ENCODE measurements at places on chromosomes 7 and 10.

- no peak for DNase-seq
Measured at GRCh38 chr10:80896959-80897358, 359.3 kb downstream of the SH2D4B start.

GRCh38 chr10:16857419-16857818 is 40.2 kb upstream of the RSU1 start:
- DNase-seq, result no peak

DNA sequence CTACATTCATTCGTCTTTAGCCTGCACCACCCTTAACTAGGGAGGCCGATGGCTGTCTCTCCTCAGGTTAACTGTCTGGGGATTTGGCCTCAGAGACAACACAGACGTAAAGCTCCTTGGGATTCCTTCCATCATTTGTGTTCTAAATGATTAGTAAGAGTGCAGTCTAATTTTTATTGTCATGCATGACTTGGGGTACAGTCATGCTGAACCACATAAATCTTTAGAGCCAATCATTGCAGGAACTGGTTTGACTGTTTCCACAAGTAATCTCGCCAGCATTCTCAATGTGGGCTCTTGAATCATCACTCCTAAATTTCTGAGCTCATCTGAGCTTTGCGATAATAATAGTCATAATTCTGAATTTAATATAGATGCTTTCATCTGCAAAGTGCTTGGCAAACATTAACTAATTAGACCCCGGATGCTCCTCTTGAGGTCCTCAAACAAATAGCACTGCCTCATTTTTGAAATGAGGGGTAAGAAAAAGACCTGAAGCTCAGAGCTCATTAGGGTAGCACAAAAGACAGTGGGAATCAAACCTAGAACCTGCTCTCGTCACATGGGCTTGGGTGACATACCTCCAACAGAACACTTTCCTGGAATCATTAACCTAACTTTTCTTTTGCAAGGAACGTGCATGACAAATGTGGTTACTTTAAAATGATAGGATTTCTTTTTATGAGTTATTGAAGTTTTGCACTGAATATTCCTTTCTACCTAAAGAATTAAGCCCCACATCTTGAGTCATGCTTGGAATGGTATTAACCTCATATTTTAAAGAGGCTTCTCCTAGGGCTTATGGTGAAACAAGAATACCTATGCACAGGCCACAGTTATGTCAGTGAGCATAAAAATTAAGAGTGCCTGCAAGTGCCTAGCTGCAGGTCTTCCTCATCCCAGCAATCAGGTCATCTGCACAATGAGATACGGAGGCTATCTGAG is 118.9 kb upstream of the NRP1 start:
- no peak for DNase-seq

DNA sequence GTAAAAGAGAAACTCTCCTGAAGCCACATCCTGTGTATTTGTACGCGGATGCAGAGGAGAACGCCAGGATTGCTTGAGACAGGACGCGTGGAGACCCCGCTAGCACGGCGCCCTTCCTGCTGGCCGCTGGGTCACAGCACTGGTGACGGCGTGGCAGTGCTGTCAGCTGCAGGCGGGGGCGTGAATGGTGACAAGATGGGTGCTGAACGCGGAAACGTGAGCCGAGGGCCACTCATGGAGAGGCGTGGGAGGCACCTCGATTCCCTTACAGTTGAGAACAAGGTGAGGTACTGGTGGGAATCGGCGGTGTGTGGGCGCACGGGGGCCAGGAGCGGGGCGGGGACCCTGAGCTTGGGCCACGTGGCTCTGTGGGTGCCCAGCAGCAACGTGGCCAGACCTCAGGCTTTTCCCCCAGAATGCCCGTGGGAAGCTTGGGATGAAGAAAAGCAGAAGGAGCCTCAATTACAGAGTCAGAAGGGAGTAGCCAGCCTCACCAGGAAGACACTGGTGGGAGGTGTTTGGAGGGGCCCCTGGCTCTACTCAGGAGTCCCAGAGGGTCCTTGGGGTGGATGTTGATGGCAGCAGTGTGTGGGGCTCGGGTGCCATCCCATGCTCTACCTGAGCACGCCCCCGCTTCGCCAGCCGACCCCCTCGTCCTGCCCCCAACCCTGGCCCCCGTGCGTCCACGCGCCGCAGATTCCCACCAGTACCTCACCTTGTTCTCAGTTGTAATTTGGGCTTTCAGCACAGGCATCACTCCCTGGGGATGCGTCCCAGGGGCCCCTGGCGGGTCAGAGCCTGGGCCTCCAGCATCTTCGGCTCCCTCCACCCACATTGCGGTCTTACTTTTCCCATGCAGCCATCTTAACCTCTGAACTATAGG is 208.4 kb upstream of the TCERG1L start:
- DNase-seq, result no peak

- no peak for DNase-seq
Measured at GRCh38 chr10:3226960-3227744, 54.6 kb upstream of the PITRM1 start.

DNA sequence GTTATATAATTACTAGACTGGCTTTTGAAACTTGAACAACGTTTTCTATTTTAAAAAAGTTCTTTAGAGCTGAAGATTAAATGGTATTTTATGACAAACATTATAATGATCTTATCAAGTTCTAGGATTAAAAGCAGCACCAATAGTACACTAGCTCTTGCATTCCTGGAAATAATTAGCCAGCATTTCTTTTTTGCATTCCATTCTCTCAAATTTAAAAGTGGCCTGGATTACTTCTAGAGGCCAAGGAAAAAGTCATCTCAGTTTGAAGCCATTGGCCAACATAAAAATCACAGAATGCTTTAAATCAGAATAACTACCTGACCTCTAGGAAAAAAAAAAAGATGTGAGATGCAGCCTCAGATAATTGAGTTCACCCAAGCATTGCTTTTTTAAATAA is 1326.4 kb upstream of the SORCS1 start:
- DNase-seq, result no peak

GRCh38 chr7:122300956-122301833 is 3.4 kb downstream of the FEZF1 start:
- no peak for DNase-seq

GRCh38 chr10:131563411-131563810 is 251.9 kb upstream of the TCERG1L start:
- no peak for DNase-seq

DNA sequence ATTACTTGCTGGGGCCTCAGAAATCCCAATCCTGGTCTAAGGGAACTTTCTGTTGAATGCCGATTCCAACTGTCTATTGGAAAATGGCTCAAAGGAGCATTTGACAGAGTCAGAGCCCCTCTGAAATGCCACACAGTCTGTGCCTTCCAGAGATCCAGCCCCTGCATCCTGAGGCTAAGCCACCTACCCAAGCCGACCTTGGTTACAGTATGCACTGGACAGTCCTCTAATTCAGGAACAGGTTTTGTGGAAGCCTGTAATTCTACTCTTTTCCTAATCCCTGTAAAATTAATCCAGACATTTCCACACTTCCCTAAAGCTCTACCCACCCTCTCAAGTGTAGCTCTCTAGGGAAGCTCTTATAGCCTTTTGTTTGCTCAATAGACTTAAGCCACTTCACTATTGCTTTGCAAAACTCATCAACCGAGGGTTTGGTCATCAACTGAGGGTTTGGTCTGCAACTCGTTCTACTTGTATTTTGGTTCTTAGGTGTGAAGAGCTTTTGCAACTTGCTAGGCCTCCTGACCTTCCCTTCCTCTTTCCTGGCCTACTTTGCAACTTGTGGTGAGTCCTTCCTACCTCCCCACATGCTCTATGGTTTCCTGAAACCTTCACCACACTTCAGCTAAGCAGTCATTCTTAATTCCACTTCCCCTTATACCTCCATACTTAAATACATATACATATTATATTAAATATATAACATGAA is 364.8 kb downstream of the SFMBT2 start:
- DNase-seq, result no peak

DNA sequence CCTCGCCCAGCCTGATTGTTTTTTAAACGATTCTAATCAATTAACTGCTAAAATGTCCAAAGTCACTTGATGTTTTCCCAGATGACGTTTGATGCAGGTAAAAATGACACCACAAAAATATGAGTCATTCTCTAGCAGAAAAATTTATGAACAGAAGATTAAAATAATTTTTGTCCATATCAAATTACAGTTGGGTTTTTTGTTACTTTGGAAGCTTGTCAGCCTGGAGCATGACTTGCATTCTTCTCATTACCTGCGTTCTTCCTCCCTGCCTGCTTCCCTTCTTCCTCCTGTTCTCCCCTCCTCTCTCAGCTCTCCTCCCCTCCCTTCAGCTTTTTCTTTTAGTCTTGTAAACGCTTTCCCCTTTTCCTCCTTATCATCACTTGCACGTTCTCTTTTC is 18.7 kb downstream of the IL15RA start:
- DNase-seq, result no peak

- DNase-seq, result no peak
Measured at GRCh38 chr7:81210137-81211064, 291.6 kb upstream of the SEMA3C start.

DNA sequence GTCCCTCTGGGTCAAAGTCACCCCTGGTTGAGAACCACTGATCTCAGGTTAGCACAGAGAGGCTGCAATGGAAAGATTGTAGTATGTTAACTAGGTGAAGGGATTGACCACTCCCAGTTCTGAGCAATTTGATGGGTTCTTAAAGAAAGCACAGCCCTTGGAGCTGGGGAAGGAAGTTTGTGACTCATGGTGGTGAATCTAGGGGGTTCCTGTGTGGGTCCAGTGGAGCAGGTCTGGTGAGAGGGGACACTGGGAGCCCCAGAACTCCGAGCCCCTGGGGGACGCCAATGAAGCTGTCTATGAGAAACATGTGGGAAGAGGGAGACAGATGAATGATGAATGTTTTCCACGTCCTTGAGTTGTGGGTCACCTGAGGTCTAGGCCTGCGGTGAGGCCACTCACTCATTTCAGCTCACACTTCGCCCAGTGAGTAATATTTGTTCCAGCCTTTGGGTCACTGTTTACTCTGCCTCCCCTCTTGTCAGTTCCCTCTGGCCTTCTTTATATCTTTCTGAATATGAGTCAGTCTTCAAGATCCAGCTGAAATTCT is 341.9 kb downstream of the LRMDA start:
- DNase-seq, result no peak

DNA sequence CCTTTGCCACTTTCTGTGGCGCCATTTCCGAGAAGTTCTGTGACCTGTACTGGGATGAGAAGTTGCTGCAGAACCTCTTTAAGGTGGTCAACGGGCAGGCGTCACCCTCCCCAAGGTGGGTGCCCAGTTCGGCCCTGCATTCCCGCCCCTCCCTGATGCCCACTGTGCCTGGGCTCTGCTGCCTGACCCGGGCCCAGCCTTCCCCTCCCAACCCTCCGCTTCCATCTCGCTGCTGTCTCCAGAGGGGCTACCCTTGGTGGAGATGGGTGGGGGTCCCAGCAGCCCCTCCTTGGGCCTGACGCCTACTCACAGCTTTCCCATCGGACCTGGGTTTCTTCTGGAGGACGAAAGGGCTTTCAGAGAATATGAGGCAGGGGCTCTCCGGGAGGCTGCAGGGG is 30.5 kb upstream of the UTF1 start:
- no peak for DNase-seq

DNA sequence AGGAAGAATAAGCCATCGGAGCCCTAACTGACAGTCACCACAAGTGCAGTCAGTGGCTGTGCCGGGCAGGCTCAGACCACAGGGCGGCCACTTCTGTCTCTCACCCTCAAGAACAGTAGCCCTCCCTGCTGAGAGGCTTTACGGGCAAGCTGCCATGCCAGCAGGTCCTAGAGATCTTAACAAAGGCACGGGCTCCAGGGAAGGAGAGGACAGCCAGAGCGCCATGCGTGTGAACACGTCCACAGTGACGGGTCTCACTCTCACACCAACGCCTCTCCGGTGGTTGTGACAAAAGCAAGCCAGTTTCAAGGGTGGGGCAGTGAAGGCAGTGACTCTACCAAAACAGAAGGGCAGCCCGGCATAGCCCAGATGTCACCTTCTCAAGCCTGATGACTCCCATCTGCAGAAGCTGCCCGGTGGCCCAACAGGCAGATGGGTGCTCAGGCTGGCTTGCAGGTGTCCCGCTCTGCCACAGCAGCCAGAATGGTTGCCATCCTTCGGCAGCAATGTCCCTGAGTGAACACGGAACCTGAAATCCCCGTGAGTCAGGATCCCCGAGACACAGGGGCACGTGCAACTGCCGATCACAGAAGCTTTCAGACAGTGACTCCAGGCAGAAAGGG is 102.0 kb downstream of the FAM53B start:
- no peak for DNase-seq

- no peak for DNase-seq
Measured at GRCh38 chr7:137396051-137396450, 52.5 kb upstream of the PTN start.

DNA sequence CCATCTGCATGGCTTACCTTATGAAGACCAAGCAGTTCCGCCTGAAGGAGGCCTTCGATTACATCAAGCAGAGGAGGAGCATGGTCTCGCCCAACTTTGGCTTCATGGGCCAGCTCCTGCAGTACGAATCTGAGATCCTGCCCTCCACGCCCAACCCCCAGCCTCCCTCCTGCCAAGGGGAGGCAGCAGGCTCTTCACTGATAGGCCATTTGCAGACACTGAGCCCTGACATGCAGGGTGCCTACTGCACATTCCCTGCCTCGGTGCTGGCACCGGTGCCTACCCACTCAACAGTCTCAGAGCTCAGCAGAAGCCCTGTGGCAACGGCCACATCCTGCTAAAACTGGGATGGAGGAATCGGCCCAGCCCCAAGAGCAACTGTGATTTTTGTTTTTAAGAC is 12.4 kb downstream of the DUSP5 start:
- no peak for DNase-seq

- DNase-seq, result no peak
Measured at GRCh38 chr7:70571403-70571934, 560.5 kb upstream of the GALNT17 start.

GRCh38 chr7:31695859-31696614 is 9.0 kb downstream of the PPP1R17 start:
- DNase-seq, result no peak

- DNase-seq, result no peak
Measured at GRCh38 chr10:112539340-112539739, 92.3 kb downstream of the VTI1A start.

DNA sequence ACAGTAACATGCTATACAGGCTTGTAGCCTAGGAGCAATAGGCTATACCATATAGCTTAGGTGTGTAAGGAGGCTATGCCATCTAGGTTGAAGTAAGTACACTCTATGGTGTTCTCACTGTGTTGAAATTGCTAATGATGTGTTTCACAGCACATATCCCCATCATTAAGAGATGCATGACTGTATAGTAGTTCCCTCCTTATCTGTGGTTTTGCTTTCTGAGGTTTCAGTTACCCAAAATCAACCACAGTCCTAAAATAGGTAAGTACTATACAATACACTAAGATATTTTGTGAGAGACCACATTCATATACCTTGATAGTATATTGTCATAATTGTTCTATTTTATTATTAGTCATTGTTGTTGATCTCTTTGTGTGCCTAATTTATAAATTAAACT is 12.7 kb downstream of the FZD1 start:
- no peak for DNase-seq

- DNase-seq, result no peak
Measured at GRCh38 chr10:30190577-30191552, 131.5 kb upstream of the JCAD start.

- no peak for DNase-seq
Measured at GRCh38 chr10:117677239-117677638, 134.7 kb downstream of the EMX2 start.

DNA sequence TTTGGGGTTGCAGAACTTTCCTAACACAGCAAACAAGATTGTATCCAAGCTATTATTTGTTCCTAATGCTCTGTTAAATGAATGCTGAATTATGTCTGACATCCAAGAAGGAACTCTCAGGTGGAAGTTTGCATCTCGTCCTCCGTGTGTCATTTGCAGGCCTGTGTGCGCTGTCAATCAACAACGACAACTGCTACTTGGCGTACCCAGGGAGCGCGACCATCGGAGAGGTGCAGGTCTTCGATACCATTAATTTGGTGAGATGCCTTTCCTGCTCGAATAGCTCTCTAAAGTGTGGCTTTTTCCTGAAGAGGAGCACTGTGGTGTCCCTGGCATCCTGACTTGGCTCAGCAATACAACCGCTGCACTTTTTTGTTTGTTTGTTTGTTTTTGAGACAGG is 26.9 kb downstream of the WIPI2 start:
- DNase-seq, result no peak

Measured in neural crest cell (in vitro differentiated cells).